NCI-H510A (cell line): ENCODE measurements at places on chromosomes 16 and 17.

GRCh38 chr16:58733248-58733670, 857 bp downstream of the GOT2 start:
- DNase-seq = no peak

DNA sequence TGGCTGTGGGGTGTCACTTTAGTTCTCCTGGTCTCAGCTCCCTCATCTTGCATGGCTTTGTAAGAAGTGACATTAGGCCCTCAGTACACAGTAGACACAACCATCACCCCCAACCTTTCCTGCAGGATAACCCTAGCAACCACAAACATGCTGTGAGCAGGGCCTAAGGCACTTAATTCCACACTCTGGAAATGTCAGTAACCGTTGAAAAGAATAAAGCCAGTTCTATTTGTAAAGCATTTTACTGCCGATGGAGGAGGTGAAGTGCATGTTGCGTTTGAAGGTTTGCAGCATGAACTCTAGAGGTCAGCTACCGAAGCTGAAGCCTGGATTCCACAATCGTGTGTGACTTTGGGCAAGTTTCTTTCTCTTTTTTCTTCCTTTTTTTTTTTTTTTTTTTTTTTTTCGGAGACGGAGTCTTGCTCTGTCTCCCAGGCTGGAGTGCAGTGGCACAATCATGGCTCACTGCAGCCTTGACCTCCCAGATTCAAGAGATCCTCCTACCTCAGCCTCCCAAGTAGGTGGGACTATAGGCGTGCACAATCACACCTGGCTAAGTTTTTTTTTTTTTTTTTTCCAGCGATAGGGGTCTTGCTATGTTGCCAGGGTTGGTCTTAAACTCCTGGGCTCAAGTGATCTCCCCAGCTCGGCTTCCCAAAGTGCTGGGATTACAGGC, 26.1 kb upstream of the TOB1 start:
- no peak for DNase-seq

GRCh38 chr16:72921106-72921505, 126.8 kb downstream of the ZFHX3 start:
- DNase-seq = no peak

DNA sequence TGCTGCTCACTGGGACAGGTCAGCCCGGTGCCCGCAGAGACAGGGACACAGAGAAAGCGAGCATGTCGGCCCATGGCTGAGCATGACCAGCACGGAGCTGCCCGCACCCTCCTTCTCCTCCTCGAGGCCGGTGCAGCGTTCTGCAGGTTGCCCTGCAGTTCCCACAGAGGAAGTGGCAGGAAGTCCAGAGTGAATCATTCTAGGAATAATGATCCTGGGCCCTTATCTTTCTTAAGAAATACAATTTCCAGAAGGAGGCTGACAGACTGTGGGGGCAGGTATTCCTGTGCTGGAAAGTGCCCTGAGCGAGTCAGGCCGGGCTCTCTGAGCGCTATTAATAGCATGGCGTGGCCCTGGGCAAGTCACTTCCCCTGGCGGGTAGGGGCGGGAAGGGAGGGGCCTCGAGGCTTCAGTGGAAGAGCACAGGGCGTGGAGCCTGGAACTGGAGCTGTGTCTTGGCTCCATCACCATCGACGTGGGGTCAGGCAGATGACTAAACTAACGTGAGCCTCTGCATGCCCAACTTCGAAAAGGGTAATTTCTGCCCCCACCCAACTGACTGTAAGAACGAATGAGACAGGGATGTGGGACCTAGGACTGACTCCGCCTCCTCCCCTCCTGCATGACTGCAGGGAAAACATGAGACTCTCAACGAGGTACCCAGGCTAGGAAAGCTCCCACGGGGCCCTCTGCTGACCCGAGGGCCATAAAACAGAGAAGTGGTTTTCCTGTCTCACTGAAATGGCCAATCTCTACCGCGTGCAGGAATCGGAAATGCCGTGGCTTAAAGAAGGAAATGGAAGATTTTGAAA, 9.8 kb downstream of the TMEM204 start:
- no peak for DNase-seq

- DNase-seq = no peak
Observed at GRCh38 chr16:2471016-2471652, at the start of gene NTN3. TSS of gene NTN3 (plus strand) at chr16:2471297. CDS start at chr16:2471702, 405 bp downstream.

- peak; percentile 36 for DNase-seq
Observed at GRCh38 chr16:31213877-31214707, at the start of gene TRIM72. TSS of gene TRIM72 (plus strand) at chr16:31214119. CDS start at chr16:31214739, 620 bp downstream.

GRCh38 chr17:43536236-43536992, 9.7 kb downstream of the ETV4 start:
- DNase-seq = no peak
